ENCODE measurements at places on chromosomes 2 and 18.

GRCh38 chr2:12834239-12834638 is 117.5 kb downstream of the TRIB2 start:
- no peak for DNase-seq

DNA sequence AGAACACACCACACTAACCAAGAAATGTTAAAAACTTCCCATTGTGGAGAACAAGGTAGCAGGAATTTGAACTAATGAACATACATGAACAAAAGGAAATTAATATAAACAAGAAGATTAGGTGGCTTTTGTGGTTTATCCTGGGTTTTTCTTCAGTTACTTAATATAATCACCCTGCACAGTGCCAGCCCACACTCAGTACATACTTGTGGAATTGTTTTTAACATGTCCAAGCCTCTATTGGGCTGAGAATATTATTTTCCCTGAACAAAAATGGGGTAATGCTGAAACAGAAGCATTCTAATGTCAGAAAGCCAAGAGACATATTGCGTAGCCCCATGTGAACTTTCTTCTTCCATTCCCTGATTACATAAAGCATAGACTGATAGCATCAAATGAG is 202.8 kb downstream of the DNER start:
- no peak for DNase-seq

GRCh38 chr2:28991021-28991420 is 9.9 kb downstream of the TOGARAM2 start:
- no peak for DNase-seq

DNA sequence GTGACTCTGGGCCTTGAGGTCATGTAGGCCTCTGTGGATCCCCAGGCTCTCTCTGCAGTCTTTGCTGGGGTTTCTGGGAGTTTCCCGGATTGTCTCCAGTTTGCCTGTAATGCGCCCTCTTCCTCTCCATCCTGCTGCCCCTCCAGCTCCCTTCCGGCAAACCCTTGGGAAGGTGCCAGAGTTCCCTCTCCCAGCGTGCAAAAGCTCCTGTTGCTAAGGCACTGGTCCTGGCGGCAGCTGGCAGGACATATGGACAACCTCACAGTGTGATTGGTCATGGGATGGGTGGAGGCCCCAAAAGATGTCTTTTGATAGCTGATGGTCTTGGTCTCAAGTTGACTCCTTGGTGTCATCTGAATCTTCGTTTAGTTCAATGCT is 320.1 kb downstream of the CYP26B1 start:
- no peak for DNase-seq

DNA sequence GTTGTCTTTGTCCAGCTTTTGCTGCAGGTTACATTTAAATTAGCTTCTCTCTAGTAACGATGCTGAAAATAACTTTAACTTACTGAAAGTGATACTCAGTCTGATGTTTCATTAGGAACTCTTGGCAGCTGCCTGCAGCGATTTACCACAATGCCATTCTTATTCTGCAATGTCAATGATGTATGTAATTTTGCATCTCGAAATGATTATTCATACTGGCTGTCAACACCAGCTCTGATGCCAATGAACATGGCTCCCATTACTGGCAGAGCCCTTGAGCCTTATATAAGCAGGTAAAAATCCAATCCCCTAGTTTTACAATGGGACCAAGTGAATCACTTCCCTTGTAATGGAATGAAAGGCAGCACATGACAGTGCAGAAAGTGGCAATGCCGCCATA is 16.3 kb upstream of the MFF start:
- no peak for DNase-seq
